Activated CD8-positive, alpha-beta memory T cell treated with anti-CD3 and anti-CD28 coated beads for 1 hour (primary cell): ENCODE measurements at places on chromosomes 5 and 9.

DNA sequence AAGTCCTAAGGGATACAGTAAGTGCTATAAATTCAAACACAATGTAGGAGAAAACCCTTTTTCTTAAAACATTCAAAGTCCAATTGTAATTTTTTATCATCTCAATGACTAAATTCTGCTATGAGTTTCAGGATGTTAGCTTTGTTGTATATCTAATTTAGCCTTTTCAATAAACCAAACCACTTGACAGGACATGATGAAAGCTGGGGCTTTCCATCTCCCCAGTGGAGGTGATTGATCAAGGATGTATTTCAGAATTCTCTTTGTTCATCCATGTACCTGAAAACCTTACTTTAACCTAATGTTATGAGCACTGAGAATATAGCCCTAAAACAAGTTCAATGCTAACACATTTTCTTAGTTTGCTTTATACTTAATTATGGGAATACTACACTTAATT lies 639.0 kb upstream of the ITGA1 start:
- no peak for DNase-seq

DNA sequence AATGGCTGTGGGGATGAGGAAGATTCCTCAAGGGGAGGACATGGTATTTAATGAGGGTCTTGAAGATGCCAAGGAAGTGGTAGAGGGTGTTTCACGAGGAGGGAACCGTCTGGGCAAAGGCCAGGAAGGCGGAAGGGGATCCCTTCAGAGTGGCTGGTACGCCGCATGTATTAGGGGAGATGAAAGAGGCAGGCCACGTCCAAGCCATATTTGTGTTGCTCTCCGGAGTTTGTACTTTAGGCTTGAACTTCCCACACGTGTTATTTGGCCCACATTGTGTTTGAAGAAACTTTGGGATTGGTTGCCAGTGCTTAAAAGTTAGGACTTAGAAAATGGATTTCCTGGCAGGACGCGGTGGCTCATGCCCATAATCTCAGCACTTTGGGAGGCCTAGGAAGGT lies 1.2 kb downstream of the FXN start:
- no peak for DNase-seq

DNA sequence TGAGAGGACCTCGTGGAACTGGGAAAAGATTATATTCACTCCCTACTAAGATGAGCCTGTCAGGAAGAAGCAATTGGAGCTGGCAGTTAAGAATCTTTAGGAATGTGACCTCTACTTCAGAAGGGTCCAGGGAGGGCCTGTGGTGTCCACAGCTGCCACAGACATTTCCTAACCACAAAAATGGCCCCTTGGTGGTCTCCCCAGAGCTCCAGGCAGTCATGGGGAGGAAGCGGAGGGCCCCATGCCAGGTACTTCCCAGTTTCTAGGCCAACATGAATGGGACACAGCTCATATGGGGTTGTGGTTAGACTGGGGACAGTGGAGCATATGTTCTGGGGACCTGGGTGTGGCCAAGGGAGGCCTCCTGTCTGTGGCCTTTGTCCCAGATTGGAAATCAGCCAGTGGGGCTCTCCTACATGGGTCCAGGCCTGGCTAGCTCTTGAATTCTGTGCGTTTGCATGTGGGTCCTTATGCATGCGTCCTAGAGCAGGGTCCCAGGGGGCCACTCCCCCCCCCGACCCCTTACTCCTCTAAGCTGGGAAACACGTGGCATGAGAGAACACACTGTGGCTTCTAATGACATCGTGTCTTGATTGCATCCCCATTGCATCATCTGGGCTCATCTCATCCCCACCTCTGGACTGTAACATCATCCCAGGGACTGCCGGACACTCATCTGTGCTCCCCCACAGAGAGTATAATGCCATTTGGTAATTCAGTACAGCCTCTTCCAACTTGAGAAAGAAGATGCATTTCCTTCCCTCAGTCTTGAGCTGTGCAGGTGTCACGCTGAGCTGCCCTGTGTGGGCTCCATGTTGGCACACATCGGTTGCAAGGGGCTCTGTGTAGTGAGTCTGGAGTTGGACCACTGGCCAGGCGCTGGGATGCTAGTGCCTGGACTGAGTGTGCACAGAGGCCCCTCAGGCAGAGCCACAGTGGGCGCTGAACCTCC lies 31.3 kb downstream of the IRF1 start:
- DNase-seq, result no peak

DNA sequence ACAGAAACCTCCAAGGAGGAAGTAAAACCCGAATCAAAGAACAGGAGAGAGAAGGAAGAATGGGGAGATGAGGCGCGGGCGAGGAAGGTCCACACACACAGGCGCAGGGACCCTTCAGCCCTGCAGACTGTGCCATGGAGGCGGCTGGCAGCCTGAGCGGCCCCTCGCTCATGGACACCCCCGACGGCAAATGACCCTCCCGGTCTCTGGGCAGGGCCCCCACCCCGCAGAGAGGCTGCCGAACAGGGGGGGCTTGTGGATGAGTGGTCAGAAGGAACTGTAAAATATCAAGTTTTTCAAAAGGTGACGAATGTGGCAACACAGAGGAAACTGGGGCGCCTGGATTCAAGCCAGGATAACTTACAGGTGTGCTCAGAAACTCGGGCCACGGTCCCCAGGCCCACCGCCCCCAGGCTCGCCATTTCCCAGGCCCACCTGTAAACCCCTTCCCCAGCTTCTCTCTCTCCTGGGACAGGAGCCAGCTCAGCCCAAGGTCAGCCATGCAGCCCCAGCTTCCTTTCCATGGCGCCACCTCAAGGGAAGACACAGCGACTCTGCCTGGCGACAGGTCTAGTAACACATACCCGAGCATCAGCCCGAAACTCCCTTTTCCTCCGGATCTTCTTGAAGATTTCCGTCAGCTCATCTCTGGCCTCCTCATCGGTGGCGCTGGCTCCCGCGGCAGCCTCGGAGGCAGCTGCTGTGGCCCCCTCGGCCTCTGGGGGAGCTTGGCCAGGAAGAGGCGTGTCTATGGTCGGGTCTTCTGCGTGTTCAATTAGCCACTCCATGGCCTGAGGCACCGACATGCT lies 16.5 kb downstream of the UBAC1 start:
- no peak for DNase-seq

DNA sequence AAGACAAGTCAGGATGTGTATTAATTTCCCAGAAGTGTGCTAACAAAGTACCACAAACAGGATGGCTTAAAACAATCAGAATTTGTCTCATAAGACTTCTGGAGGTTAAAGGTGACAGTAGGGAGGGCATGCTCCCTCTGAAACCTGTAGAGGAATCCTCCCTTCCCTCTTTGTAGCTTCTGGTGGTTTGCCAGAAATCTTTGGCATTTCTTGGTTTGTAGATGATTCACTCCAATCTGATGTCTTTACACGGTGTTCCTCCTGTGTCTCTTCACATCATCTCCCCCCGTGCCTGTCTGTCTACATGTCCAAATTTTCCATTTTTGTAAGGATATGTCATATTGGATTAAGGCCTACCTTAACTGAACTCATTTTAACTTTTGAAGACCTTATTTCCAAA lies 471.5 kb downstream of the ZNF608 start:
- no peak for DNase-seq

- no peak for DNase-seq
Observed at GRCh38 chr9:105072476-105072875, 144.5 kb upstream of the ABCA1 start.

GRCh38 chr9:32577316-32577715 lies 4.4 kb upstream of the NDUFB6 start:
- DNase-seq, result no peak

DNA sequence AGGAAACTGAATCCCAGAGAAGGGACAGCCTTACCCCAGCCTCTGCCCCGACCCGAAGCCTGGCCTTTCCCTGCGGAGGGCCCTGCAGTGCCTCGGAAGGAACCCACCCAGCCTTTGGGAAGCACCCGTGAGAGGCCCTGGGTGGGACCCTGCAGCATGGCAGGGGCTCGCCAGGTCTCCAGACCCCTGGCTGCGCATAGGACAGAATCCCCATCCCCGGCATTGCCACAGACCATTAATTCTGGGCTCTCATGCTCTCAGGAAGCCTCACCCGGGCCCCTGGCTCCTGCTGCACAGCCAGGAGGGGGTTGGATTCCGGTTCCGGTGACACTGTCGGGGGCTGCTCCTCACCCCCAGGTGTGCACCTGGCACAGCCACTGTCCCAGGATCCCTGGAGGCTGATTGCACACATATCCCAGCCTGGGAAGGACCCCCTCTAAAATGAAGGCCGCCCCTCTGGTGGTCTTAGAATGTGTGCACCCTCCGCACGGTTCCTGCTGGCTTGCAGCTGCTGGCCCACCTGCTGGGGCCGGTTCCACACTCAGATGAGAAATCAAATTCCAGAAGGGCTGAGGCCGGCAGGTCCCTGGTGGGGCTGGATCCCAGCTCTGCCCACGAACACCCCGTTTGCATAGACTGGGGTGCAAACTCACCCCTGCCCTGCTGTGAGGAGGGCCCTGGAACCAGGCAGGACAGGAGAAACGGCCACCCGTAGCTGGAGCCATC lies 4.7 kb downstream of the EGFL7 start:
- no peak for DNase-seq

DNA sequence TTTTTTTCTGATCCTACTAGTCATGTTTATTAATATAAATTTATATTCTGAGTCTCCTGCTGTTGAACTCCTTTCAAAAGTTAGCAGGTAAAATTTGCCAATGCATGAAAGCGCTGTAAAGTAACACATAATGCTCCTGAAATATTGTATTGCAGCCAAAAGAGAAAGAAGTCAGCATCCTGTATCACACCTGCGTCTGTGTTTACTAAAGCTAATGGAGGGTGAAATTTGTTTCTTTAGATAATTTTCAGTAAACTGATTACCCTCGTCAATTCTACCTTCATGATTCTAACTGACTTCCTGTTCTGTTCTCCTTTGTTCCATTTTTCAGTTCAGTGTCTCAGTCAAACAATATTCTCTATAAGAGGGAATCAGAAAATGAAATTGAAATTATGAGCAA lies 415.4 kb downstream of the CDH9 start:
- no peak for DNase-seq

DNA sequence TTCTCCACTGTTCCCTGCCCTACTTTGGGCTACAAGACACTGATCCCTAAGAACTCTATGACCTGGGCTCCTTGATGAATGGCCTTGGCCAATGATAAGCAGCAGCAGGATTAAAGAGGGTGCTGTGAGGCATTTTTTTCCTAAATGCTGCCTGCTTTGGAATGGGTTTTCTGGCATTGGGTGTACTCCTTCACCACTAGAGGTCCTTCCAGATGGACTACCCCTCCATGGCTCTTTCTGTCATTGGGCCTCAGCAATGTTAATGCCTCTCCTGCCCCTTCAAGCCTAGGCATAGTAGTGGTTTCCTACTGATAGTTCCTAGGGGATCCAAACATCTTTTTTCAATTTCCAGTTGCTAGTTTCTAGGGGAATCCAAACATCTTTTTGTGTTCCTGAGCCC lies 319.3 kb upstream of the RPS23 start:
- no peak for DNase-seq

- no peak for DNase-seq
Observed at GRCh38 chr5:98401656-98402055, 371.8 kb upstream of the RGMB start.

- no peak for DNase-seq
Observed at GRCh38 chr5:130976493-130976892, 188.6 kb downstream of the HINT1 start.

DNA sequence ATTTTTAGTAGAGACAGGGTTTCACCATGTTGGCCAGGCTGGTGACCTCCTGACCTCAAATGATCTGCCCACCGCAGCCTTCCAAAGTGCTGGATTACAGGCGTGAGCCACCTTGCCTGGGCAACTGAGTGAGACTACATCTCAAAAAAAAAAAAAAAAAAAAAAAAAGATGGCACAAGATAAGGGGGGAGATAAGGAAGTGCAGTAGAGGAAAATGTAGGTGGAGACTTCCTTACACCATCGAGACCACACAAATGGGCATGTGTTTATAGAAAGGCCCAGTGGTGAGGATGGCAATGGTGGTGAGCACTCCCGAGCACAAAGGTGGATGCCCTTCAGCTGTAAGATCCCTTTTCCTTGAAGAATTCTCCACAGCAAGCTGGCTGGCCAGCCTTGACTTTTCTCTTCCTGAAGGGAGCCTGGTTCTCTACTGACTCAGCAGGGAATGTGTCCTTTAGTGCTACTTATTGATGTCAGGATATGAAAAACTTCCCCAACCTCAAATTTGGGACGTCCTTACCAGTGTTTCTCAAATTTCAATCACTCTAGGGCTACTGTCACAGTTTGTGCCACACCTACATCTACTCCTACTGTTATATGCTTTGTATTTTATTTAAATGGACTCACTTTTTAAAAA lies 28.2 kb downstream of the ERGIC1 start:
- no peak for DNase-seq

DNA sequence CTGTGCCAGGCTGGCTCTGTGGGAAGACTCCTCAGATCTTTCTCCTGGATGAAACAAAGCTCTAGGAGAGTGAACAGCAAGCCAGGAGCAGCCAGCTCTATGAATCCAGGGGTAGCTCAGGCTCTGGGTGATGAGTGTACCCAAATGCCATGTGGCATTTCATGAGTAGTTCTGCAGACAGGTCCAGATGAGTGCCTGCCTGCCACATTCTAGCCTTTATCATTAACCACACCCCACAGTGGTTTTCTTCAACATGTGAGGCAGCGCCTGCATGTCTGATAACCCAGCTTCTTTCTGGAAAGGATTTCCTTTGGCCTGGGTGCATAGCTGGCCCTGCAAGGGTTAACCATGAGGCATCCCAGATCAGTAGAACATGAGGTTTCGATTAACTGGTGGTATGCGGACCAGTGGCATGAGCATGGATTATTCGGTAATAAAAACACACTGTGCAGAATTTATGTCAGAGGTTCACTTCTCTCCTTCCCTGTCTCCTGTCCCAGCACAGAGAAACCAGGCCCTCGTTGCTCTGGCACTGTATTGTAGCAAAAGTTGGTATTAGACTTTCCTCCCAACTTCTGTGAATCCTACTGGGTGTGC lies 381.9 kb upstream of the ZNF462 start:
- DNase-seq, result no peak

DNA sequence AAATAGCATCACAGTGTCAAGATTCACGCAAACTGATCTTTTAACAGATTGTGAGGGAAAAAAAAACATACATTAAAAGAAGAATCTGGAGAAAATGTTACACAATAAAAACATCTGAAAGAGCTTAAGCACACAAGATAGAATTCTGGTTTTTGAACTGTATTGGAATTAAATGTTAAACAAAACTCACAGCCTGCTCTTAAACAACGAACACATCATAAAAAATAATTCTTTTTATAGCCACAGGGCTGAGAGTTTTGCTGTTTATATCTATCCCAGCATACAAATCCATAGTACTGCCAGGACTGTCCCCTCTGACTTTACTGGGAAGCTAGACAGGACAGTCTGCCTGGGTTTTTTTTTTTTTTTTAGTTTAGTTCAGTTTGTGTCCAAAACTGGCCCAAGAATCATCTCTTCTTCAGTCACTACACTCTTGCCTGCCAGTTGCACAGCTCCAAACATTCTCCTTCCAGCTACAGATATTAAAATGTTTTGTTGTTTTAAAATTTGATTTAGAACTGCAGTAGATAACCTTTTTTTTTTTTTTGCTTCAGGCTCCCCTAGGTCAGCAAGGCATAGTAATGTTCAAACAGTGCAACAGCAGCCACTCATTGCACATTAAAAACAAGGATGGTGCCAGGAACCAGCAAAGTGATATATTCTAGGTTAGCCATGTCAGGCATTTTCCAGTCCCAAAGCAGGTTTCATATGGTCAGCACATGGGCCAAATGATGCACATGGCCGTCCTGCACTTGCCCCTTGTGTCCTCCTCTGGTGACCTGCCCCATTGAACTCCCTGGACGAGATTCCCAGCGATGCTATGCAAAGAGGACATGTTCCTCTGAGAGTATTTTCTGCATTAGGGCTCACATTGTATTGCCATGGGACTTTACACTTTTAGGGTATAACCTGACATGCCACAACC lies 173.6 kb downstream of the ARL15 start:
- no peak for DNase-seq

- DNase-seq, result no peak
Observed at GRCh38 chr5:66558560-66558959, 37.6 kb upstream of the MAST4 start.

GRCh38 chr5:157088342-157088990 lies 20.4 kb downstream of the HAVCR2 start:
- no peak for DNase-seq
